Chondrocyte (in vitro differentiated cells): ENCODE measurements at places on chromosomes 5 and 9. TPM values are rescaled to one million over a fixed set of nuclear protein-coding genes. Genes with fewer than 3 reads are reported as not detected.

Gene ARL14EPL
- not detected in 3 replicates for total RNA-seq

Gene ECM2
- 31.7 to 39.6 TPM (median 34.2 TPM) in 3 replicates for total RNA-seq

Gene OLFML2A
- total RNA-seq = 112 to 475 TPM (median 469 TPM) in 3 replicates

Gene LHX3
- not detected in 3 replicates for total RNA-seq

Gene ORM2
- not detected in 3 replicates for total RNA-seq

Gene CCDC152
- not detected in 3 replicates for total RNA-seq

GRCh38 chr5:143514616-143515335 lies 111.3 kb upstream of the NR3C1 start:
- no peaks in the 10 kb centered on the region for H3K36me3 ChIP-seq
- H3K27me3 ChIP-seq = no peaks in the 10 kb centered on the region

DNA sequence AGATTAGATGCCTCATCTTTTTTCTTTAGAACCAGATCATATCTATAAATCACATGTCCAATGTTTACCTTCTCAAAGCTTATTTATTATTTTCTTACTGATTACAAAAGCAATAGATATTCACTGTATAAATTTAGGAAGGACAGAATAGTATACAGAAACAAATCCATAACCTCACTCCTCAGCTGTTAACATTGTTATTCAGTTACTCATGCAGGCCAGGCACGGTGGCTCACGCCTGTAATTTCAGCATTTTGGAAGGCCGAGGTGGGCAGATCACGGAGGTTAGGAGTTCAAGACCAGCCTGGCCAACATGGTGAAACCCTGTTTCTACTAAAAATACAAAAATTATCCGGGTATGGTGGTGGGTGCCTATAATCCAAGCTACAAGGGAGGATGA lies 15.3 kb downstream of the STOM start:
- H3K27me3 ChIP-seq = no peaks in the 10 kb centered on the region
- no peak overlapping the region for H3K27ac ChIP-seq
- H3K4me1 ChIP-seq = peaks cover 40% of the 10 kb centered on the region

DNA sequence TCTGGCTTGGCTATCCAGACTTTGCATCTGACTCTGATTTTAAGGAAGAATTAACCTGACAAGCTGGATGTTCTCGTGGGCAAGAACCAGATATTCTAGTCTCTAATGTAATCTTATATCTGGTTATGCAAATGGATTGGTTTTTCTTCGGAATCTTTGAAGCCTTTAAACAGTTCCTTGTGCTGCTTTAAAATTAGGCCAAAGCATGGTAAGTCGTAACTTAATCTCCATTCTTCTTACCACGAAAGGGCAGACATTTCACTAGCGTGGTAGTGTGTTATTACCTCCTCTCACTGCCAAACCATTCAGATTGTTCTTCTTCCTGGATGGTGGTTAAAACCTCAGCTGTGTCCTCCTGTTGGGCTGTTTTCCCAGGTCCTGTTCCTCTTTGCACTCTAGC lies 34.1 kb upstream of the TTC23L start:
- H3K27ac ChIP-seq = no peak overlapping the region
- H3K4me3 ChIP-seq = no peak overlapping the region
- DNase-seq = no peak
- peaks cover 42% of the 10 kb centered on the region for H3K4me1 ChIP-seq
- no peaks in the 10 kb centered on the region for H3K27me3 ChIP-seq

DNA sequence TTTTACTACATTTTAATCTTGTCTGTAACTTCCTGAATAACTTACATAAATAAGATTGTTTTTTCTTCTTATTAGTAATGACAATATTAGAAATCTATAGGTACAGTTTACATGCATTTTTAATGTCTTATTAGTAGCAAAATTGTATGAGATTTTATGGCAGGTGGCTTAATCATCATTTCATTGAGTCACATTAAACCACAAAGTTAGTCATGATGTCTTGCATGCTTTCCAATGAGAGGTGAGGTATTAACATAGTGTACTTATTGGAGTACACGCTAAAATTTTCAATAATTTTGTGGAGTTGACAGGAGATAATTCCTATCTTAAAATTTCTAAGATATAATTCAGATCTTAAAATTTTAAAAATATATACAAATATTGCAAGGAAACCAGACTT lies 989.6 kb upstream of the ARRDC3 start:
- peaks cover 3% of the 10 kb centered on the region for H3K36me3 ChIP-seq
- peaks cover 6% of the 10 kb centered on the region for H3K4me1 ChIP-seq
- no peak overlapping the region for H3K4me3 ChIP-seq
- no peak for DNase-seq

DNA sequence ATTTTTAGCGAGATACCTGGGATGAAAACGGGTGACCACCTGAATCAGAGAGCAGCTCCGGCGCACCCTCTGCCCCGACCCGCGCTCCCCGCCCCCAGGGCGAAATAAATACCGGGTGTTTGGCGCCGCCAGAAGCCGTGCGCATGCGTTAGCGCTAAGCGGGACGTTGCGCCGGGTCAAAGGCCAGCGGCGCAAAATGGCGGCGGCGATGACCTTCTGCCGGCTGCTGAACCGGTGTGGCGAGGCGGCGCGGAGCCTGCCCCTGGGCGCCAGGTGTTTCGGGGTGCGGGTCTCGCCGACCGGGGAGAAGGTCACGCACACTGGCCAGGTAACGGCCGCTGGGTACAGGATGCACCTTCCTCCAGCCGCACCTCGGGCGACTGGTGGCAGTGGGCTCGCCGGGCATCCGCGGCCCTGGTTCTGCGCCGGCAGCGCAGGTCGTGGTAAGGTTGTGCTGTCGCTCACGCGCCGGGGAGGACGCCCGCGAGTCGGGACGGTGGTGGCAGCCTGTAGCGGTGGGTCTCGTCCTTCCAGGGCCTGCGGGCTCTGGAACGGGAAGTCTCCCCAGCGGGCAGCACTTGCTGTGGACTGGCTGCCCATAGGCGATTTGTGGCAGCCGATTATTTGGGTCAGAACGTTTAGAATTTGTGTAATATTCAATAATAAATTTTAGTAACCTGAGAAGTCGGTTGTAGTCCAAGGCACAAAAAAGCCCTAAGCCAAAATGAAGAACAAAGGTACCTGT lies at the start of gene NDUFS6:
Gene NDUFS6, plus strand, starts transcription at position 186 of the 745 bp plus-strand sequence. Its CDS starts 11 bp downstream, at position 197.
- no peaks in the 10 kb centered on the region for H3K27me3 ChIP-seq
- H3K36me3 ChIP-seq = peaks cover 20% of the 10 kb centered on the region
- peak within 1 kb of the TSS; percentile 99 for H3K4me3 ChIP-seq
- DNase-seq = no peak

- DNase-seq = no peak
- H3K4me3 ChIP-seq = no peak overlapping the region
- H3K27me3 ChIP-seq = no peaks in the 10 kb centered on the region
- no peaks in the 10 kb centered on the region for H3K4me1 ChIP-seq
- peak overlapping the region; percentile 15 for H3K27ac ChIP-seq
- no peaks in the 10 kb centered on the region for H3K36me3 ChIP-seq
Observed at GRCh38 chr5:28301712-28302111, 1263.3 kb upstream of the CDH9 start.

DNA sequence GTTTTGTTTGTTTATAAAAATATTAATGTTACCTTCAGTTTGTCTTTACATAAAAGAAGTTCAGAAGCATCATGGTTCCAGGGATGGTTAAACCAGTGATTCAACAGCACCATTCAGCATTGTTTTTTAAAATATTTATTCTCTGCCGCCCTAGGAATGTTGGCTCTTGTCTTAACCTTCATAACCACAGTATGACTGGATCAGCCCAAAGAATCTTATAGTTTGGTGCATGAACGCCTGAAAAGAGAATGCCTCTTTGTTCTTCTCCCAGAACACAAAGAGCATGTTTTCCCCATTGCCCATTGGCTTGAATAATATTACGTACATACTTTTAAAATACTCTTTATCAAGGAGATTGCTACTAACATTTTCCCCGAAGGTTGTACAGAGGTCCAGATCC lies 413.4 kb downstream of the ANXA1 start:
- H3K4me1 ChIP-seq = no peaks in the 10 kb centered on the region
- peaks cover 14% of the 10 kb centered on the region for H3K27me3 ChIP-seq
- H3K36me3 ChIP-seq = no peaks in the 10 kb centered on the region
- H3K27ac ChIP-seq = no peak overlapping the region
- DNase-seq = no peak

- H3K27me3 ChIP-seq = no peaks in the 10 kb centered on the region
- H3K27ac ChIP-seq = no peak overlapping the region
- no peak overlapping the region for H3K4me3 ChIP-seq
Observed at GRCh38 chr9:8754751-8755150, 955.2 kb upstream of the DMAC1 start.

DNA sequence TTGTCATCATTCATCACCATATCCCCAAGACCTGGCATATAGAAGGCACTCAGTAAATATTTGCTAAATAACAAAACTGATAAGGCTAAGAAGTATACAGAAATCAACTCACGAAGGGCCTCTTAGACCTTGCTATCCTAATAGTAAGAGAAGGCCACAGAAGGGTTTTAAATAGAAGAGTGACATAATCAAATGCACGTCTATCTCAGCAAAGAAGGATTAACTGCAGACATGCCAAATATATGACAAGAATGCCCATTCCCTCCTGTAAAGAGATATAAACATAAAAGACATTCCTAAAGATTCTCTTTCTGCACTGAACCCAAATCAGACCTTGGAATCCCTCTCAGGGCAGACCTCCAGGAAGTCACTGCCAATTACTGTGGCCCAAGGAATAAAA lies 34.1 kb downstream of the ECPAS start:
- H3K4me3 ChIP-seq = no peak overlapping the region
- H3K4me1 ChIP-seq = peaks cover 45% of the 10 kb centered on the region
- DNase-seq = no peak

GRCh38 chr5:57325678-57326397 lies 152.0 kb downstream of the GPBP1 start:
- H3K27me3 ChIP-seq = no peaks in the 10 kb centered on the region
- no peak for DNase-seq
- no peak overlapping the region for H3K27ac ChIP-seq
- H3K4me3 ChIP-seq = no peak overlapping the region
- H3K36me3 ChIP-seq = no peaks in the 10 kb centered on the region
- H3K4me1 ChIP-seq = peaks cover 7% of the 10 kb centered on the region

DNA sequence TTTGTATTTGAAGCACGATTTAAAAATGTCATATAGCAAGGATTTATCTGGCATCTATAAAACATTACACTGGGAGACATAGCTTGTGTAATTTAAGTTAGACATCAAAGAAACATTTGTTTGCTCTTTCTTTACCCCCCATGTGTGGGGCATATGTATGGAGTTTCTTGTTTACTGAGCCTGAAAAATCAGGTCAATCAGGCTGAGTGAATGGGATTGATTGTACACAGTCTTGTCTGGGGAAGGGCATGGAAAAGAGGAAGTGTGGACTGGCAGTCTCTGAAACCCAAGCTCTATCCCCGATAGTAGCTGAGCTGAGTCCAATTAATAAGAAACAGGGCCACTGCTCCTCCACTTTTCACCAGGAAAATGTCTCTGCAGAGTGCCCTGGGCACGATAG lies 49.4 kb downstream of the SLC46A2 start:
- H3K27me3 ChIP-seq = no peaks in the 10 kb centered on the region
- no peak for DNase-seq
- H3K27ac ChIP-seq = no peak overlapping the region

DNA sequence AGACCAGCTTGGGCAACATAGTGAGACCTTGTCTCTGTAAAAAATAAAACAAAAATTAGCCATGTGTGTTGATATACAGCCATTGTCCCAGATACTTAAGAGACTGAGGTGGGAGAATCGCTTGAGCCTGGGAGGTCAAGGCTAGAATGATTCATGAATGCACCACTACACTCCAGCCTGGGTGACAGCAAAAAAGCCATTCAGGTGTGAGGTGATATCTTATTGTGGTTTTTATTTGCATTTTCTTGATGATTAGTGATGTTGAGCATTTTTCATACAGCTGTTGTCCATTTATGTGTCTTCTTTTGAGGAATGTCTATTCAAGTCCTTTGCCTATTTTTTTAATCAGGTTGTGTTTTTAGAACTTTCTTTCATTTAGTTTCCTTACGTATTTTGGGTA lies 23.2 kb downstream of the MTAP start:
- peaks cover 50% of the 10 kb centered on the region for H3K36me3 ChIP-seq
- H3K27ac ChIP-seq = no peak overlapping the region
- H3K4me1 ChIP-seq = no peaks in the 10 kb centered on the region
- H3K27me3 ChIP-seq = no peaks in the 10 kb centered on the region

DNA sequence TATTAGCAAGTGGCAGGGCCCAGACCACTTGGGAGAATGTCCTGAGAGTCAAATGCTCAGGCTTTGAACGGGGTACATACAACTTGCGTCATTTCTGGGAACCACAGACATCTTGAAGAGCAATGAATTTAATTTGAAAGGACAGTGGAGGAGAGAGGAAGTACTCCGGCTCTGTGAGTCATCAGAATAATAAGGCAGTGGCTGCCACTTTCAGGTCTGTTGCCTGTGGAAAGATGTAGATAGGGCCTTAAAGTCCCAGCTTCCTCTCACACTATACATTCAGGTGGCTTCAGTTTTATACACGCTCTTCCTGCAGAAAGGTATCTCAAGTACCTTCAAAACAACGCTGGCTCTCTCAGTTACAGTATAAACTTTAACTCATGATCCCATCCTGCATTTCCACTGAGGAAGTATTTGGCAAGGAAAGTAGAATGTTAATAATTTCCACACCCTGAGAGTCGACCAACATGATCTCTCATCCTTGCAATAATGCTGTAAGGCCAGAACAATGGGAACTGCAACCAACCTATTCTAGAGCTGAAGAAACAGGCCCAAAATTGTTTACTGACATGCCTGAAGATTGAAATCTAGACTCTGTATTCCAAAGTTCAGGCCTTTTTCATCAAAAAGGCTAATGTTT lies 6.8 kb upstream of the PRUNE2 start:
- H3K36me3 ChIP-seq = no peaks in the 10 kb centered on the region
- peaks cover 33% of the 10 kb centered on the region for H3K27me3 ChIP-seq
- H3K27ac ChIP-seq = no peak overlapping the region
- no peak for DNase-seq
- peaks cover 14% of the 10 kb centered on the region for H3K4me1 ChIP-seq

DNA sequence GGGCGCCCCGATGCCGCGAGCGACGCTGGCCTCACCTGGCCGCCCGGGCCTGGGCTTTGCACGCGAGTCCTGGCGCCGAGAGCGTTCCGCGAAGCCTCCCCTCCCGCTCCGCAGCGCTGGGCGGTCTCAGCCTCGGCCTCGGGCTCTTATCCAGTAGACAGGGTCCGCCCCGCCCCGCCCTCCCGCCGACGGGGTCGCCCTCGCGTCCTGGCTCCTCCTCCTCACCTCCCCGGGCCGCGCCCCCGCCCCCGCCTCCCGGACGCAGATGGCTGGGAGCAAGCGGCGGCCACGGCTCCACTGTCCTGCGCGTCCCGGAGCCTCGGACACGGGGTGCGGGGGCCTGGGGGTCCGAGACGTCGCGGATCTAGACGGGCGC lies at the start of gene SLC6A3:
Gene SLC6A3, minus strand, starts transcription at position 128 of the 376 bp plus-strand sequence. CDS start 2,243 bp downstream, outside the sequence.
- no peak within 1 kb of the TSS for H3K27ac ChIP-seq
- peak within 1 kb of the TSS; percentile 22 for H3K4me3 ChIP-seq
- DNase-seq = no peak
- peaks cover 6% of the 10 kb centered on the region for H3K4me1 ChIP-seq
- H3K27me3 ChIP-seq = peaks cover 66% of the 10 kb centered on the region
- peaks cover 2% of the 10 kb centered on the region for H3K36me3 ChIP-seq

- no peak for DNase-seq
- no peak overlapping the region for H3K4me3 ChIP-seq
- peaks cover under 1% of the 10 kb centered on the region for H3K36me3 ChIP-seq
- peaks cover 2% of the 10 kb centered on the region for H3K4me1 ChIP-seq
Observed at GRCh38 chr5:157303667-157304327, 37.9 kb downstream of the CYFIP2 start.
